ENCODE measurements at places on chromosomes 1 and 21.
A peak's percentile ranks its signal among the peaks of the same experiment; 100 is the strongest.

DNA sequence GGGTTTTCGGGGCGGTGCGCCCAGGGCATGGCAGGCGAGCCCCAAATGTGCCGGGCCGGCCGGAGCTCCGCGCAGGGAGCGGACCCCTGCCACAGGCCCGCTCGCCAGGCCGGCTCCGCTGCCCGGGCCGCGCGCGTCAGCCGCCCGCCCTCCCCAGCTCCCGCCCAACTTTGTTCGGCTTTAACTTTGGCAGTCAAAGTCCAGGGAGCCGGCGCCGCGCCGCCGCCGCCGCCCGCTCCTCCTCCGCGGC lies 488 bp downstream of the SLC35D1 start:
- no peak for DNase-seq

GRCh38 chr1:91891454-91891853 lies 5.5 kb upstream of the TGFBR3 start:
- DNase-seq: no peak

DNA sequence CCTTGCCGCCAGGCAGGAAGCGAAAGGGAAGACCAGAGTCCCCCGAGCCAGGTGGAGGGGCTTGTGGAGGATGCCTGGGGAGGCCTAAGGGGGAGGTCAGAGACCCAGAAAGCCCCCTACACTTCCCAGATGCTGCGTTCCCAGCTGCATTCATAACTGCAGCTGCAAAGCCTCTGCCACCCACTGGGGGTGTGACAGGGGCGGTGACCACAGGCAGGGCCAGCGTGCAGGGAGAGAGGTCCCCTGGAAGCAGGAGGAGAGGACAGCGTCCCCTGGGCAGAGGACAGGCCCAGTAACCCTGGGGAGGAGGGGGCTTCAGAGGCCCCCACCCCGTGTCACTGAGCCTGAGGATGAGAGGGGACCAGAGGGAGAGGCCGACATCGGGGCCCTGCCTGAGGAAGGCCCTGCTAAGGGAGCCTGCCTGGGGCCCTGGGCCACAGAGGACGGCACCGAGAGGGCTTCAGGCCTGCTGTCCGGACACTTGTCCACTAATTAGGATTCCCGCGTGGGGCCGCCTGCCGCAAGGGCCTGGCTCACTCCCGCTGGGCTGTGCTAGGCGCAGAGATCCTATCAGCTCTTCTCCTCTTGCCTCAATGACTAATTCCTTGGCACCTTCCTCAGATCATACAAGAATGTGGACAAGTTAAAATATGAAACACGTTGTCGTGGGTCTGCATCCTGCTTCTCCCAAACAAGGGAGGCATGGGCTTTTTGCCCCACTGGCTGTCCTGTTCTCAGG lies 49.1 kb upstream of the CCDC27 start:
- DNase-seq: no peak

- no peak for DNase-seq
These were observed 83.5 kb upstream of the GREM2 start for GRCh38 chr1:240695416-240695815.

DNA sequence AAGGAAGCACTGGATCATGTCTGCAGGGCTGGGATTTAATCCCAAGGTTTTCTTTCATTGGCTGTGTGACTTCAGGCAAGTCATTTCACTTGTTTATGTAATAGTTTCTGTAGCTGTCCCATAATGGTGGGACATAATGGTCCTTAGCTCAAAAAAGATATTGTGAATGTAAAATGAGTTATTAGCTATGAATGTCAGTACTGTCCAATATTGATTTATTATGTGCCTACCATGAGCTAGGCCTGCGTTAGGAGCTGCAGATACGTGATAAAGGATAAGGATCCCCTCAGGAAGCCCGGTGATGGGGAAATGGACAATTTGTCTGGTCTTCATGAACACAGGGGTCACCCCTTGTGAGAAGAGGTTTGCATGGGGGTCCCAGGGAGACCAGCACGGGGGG lies 95.8 kb downstream of the PLXNA2 start:
- no peak for DNase-seq

GRCh38 chr21:15289896-15290841 lies 225.4 kb upstream of the NRIP1 start:
- DNase-seq: no peak

- no peak for DNase-seq
These were observed 249.5 kb upstream of the POU3F1 start for GRCh38 chr1:38296047-38296446.

- DNase-seq: no peak
These were observed 10.7 kb downstream of the MED18 start for GRCh38 chr1:28339551-28339950.

DNA sequence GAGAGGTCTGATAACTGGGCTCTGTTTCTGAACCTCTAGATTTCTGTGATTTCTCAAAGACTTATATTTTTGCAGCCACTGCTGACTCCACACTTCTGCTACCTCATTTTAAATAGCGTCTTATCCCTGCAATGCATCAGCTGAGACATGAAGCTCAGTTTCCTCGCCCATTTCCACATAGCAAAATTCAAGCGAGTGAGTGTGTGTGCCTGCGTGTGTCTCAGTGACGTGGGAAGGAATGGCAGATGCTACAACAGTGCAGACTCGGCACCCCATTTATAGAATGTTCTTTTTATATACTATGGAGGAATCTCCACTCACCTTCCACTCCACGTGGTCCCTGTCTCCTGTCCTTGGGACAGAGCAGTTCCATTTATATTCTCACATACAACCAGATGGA lies 35.7 kb downstream of the ZMYND12 start:
- no peak for DNase-seq

DNA sequence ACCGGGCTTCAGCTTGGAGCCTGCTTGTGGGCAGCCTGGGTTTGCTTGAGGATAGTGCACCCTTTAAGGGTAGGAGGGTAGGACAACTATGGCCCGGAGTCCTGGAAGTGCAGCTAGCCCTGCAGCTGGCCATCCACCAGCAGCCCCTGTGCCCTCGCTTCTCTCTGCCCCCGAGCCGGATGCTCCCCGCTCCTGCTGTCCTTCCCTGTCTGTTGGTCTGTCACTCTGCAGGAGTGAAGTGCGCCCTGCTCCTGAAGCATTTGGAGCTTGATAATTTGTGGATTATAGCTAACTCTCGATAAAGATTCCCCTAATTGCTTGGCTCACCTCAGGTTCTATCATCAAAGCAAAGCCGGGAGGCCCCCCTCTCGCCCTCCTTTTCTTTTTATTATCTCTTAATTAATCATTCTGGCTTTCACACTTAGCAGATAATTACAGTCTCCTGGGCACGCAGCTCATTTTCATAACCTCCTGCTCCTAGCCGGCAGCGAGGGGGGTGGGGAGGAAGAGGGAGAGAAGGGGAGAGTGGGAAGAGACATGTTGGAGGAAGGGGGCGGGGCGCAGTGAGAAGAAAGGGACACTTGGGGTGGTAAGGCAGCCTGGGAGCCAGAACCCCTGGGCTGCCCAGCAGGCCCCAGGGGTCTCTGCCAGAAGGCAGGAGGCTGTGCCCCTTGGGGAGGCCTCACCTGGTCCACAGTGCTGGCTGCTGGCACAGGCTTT lies 14.4 kb downstream of the KIRREL1 start:
- no peak for DNase-seq

DNA sequence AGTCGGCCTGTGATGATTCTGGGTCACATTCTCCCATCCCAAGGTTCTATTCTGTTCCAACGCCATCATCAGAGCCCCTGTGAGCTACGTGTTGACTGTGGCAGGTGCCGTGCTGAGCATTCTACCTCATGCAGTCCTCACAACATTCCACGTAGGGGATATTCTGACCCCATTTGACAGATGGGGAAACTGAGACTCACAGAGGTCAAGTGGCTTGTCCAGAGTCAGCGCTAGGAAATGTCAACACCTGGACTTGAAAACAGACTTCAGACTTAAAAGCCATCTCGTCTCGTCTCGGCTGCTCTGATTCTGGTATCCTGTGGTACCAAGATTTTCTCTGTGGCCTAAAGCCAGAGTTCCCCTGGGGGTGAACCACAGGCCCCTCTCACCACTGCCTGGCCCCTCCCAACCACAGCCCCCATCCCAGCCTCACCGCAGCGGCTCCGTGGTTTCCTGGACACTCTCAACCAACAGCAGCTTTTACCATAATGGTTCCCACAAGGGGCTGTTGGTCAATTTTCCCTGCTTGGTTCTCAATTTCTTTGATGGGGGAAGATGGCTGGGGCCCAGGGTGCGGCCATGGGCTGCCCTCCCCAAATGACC lies 39.6 kb downstream of the SDC3 start:
- DNase-seq: no peak

- peak; percentile 94 for DNase-seq
These were observed at the start of gene VAV3 for GRCh38 chr1:107965110-107965991. TSS of gene VAV3 (minus strand) at chr1:107965180. CDS start at chr1:107964869, 311 bp downstream.

GRCh38 chr21:43311301-43311817 lies 115.6 kb downstream of the SIK1 start:
- DNase-seq: no peak

- DNase-seq: no peak
These were observed 24.7 kb downstream of the ACKR1 start for GRCh38 chr1:159229260-159229885.

DNA sequence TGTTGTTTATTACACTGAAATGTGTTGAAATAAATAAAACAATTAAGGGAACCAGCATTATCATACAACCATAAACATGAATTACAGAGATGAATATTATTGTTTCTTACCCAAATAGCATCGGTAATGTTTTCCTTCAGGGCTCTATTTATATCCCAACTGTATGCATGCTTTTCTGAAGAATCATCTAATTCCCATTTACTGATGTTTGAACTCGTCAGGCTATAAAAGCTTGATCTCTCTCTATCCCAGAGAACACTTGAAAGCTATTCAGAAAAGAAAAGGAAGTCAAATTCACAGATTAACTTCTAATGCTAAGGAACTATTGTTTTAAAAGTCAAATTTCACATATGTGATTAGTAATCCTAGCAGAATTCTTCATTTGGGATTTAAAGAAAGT lies 12.4 kb downstream of the NUP133 start:
- DNase-seq: no peak

GRCh38 chr1:59976194-59977074 lies 49.9 kb upstream of the CYP2J2 start:
- peak; percentile 76 for DNase-seq

GRCh38 chr1:25039229-25039628 lies 109.2 kb upstream of the RUNX3 start:
- DNase-seq: no peak

- peak; percentile 70 for DNase-seq
These were observed 32.8 kb upstream of the CD1D start for GRCh38 chr1:158147869-158148268.

- DNase-seq: no peak
These were observed 798.8 kb downstream of the PLA2G4A start for GRCh38 chr1:187627516-187627915.

DNA sequence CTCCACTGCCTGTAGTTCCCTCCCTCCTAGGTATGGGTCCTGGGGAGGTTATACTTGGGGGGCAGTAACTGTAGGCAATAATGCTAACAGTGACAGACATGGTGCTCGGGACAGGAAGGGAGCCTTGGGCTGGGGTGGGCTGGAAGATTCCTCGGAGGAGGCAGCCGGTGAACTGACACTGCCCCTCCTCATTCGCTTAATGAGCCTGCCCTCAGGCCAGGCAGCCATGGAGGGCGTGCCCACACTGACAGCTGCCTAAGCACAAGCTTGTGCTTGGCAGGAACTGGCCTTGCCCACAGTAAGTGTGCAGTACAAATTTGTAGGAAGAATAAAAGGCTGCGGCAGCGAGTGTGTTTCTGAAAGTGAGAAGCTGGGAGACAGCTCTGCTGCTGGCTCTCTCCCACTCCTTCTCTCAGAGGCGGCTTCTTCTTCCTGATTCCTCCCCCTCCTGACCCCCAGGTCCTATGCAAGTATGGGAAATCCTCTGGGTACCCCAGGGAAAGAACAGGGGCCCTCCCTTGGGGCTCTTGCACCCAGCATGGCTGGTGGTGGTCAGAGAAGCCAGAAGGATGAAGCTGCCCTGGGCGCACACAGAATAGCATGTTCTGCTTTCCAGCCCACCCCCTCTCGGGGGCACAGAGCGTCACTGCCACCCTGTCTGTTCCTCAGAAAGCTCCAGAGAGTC lies 23.6 kb downstream of the OPTC start:
- peak; percentile 37 for DNase-seq

DNA sequence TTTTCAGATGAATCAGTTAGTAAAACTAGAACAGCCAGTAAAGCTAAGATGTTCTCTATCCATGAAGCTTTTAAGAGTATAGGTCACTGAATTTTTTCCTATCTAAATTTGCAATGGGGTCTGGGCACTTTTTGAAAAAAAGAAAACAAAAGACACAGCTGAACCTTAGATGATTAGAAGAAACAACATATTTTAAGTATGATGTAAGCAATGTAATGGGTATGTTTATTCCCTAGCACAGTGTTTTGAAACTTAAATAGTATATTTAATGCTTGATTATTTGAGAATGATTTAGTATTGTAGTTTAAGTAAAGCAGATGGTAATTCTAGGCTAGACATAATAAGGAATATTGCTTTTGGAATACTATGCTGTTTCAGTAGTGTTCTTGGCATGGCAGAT lies 36.2 kb downstream of the KCTD3 start:
- DNase-seq: no peak
